Stimulated activated naive B cell treated with anti-CD40 and anti-IgM and Interleukin-4, amounts not matched to agents 10 μg/mL and 1 μg/mL and 100 μg/mL, for 72 hours (primary cell): ENCODE measurements at places on chromosomes 2 and 18.

GRCh38 chr2:74052732-74053710 is 68.3 kb downstream of the TET3 start:
- DNase-seq, result no peak

GRCh38 chr2:165536851-165537499 is 67.5 kb downstream of the CSRNP3 start:
- DNase-seq, result no peak

- no peak for DNase-seq
Observed at GRCh38 chr2:35741556-35741955, 614.0 kb upstream of the CRIM1 start.

DNA sequence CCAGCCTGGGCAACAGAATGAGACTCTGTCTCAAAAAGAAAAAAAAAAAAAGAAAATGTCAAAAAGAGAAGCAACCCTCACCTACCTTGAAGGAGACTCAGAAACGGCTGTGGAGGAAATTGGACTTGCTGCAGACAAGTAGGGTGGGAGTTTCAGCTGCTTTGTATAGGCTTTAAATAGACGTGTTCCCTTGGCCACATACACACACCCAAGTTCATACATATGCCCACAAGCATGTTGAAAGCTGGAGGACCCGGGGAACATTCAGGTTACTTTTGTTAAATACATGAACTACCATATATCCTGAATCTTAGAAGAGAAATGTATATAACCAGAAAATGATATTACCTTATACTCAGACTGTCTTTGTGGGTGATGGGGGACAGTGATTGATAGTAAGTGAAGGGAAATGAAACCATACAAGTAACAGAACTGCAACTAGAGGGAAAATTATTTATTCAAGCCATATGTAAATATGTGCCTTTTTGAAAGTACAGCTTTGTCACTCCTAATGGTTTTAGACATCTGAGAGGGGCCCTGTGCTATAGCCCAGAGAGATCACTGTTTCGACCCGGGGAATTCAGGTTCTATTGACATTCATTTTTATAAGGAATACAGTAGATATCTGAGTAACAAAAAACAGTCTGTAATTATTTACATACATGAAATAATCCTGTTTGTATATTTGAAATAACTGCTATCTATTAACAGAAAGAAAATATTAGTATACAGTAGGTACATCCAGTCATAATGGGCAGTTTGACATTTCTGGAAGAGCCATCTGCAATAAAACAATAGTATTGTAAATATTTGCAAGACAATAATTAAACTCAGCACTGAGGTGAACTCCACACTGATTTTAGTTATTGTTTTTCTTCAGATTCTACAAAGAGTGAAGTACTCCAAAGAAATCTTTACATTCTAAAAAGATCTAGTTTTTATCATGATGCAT is 48.0 kb upstream of the TGIF1 start:
- no peak for DNase-seq

GRCh38 chr2:237479747-237480146 is 7.3 kb upstream of the MLPH start:
- DNase-seq, result no peak

DNA sequence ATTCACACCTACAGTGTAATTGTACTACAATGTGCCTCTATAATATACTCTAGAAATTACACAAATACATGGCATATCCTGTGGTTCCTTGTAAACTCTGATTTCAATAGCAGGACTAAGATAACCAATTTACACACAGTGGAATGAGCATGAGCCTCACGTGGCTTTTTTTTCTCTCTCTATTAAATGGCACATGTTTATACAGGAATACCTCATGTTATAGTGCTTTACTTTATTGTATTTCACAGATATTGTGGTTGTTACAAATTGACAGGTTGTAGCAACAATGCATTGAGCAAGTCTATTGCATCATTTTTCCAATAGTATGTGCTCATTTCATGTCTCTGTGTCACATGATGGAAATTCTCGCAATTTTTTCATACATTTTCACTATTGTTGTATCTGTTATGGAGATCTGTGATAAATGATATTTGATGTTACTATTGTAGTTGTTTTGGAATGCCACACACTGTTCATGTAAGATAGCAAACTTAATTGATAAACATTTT is 260.0 kb downstream of the FSIP2 start:
- no peak for DNase-seq

- no peak for DNase-seq
Observed at GRCh38 chr2:197673606-197674005, 1.8 kb downstream of the RFTN2 start.
